ENCODE measurements at places on chromosomes 11 and 22. TPM values are rescaled to one million over a fixed set of nuclear protein-coding genes. Genes with fewer than 3 reads are reported as not detected.

The MRGPRX4 gene
- total RNA-seq, result not detected

The BTG4 gene
- not detected for total RNA-seq

The RAG1 gene
- 1.7 TPM for total RNA-seq

The APOL5 gene
- total RNA-seq, result not detected

The SLC17A6 gene
- not detected for total RNA-seq

The KCTD14 gene
- total RNA-seq, result 1.1 TPM

The SMC1B gene
- not detected for total RNA-seq

The BDNF gene
- total RNA-seq, result 0.72 TPM

The RAC2 gene
- total RNA-seq, result 61.7 TPM

The OR51B4 gene
- total RNA-seq, result not detected

The PRRG4 gene
- total RNA-seq, result 0.43 TPM

The SMIM35 gene
- total RNA-seq, result not detected

The SHANK2 gene
- not detected for total RNA-seq

The YPEL4 gene
- total RNA-seq, result 0.07 TPM

The C22orf42 gene
- not detected for total RNA-seq

The DSCAML1 gene
- total RNA-seq, result not detected

The MUC5AC gene
- not detected for total RNA-seq

The KRTAP5-1 gene
- not detected for total RNA-seq

The OR5A1 gene
- total RNA-seq, result not detected

The CFAP300 gene
- 0.14 TPM for total RNA-seq

The NPTXR gene
- total RNA-seq, result 1.3 TPM

The NNMT gene
- 202 TPM for total RNA-seq

The CARD18 gene
- total RNA-seq, result not detected

The UPK3A gene
- not detected for total RNA-seq

The OTOG gene
- total RNA-seq, result not detected

The GRIK4 gene
- total RNA-seq, result 0.07 TPM

The SAA2 gene
- total RNA-seq, result not detected

The SPA17 gene
- 10.6 TPM for total RNA-seq

The AIFM3 gene
- total RNA-seq, result not detected

The TTC36 gene
- total RNA-seq, result 0.50 TPM

The HORMAD2 gene
- total RNA-seq, result not detected

The RAB3IL1 gene
- 1.0 TPM for total RNA-seq

The TTLL8 gene
- not detected for total RNA-seq

The SPI1 gene
- not detected for total RNA-seq

The SYT13 gene
- not detected for total RNA-seq

The TIMM8B gene
- total RNA-seq, result 65.0 TPM

The FOSL1 gene
- 41.6 TPM for total RNA-seq

The TMPRSS5 gene
- 0.22 TPM for total RNA-seq

The SCGB1D2 gene
- not detected for total RNA-seq

The IGF2 gene
- 1.2 TPM for total RNA-seq

The SCGB1C1 gene
- not detected for total RNA-seq

The TSPAN32 gene
- not detected for total RNA-seq

The RIN1 gene
- 7.8 TPM for total RNA-seq

The UBASH3B gene
- 28.1 TPM for total RNA-seq

The C1QTNF5 gene
- total RNA-seq, result 43.1 TPM

The GRM5 gene
- total RNA-seq, result 0.13 TPM

The OR10G8 gene
- total RNA-seq, result not detected

The DMC1 gene
- 4.2 TPM for total RNA-seq

The OR4D5 gene
- total RNA-seq, result not detected
